ENCODE measurements at places on chromosomes 12 and 14.

DNA sequence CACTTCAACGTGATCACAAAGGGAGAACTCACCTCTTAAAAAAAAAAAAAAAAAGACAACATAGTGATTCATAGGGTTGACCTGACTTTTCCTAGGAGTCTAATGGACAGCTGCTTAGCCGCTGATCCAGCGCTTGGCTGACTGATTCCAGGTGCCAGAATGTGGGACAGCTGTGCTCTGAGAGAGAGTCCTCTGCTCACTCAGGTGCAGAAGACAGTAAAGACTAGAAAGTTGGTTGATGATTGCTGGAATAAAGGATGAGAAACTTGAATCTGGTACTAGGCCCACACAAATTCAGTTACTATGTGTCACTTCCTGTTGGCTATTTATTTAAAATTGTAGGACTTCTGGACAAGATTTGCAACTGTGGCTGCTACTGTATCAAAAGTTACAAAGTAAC, 229.4 kb downstream of the CHST11 start:
- DNase-seq = peak; percentile 24

GRCh38 chr14:51283402-51284085, 43.5 kb downstream of the TMX1 start:
- DNase-seq = peak; percentile 87

DNA sequence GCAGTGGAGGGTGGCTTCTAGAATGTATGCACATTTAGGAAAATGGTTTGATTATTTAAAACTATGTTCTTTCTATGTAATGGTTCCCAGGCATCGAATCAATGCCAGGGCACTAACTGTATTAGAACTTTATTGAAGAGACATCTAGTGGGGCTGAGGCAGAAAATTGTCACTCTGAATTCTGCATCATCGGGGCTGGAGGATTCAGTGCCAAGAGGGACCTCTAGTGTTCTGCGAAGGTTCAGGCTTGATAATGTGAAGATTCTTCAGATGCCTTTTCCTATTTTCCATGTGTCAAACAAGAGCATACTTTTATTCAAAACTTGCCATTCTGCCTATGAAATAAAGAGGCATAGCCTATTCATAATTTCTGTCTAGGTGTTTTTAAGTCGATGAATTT, 146.3 kb downstream of the CAND1 start:
- no peak for DNase-seq

DNA sequence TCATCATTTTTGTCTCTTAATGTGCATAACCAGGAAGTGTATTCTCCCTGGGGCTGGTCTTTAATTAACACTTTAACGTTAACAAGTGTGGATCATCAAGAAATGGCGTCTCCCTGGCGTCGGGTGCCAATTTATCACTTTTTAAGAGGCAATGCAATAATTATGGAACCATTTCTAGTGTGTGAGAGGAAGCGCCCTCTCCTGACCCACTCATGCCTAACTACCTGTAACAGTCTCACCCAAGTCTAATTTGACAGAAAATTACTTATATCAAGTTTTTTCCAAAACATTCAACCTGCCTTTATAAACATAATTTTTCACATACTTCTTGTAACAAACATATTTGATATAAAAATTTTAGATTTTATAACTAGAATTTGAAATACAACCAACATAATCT, 905.3 kb upstream of the MDGA2 start:
- DNase-seq = no peak

DNA sequence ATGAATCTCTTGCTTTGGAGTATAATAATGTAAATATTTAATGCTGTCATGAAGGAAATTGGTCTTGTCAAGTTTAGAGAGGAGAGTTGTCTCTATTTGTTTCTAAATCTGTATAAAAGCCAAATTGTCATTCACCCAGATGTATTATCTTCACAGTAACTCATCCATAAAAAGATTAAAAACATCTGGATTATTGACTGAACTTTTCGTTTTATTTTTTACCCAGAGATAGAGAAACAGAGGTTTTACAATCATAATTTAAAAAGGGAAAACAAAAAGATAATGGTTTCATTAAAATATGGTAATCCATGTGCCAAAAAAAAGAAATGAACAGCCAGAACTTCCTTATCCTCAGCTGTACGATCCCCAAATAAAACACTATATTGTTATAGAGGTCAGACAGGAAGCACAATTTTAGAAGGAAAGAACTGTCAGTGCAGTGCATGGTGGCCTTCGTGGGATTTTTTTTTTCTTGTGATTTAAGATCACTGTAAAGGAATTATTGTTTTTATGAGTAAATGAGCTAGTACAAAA, 125.9 kb downstream of the ACSS3 start:
- DNase-seq = no peak

DNA sequence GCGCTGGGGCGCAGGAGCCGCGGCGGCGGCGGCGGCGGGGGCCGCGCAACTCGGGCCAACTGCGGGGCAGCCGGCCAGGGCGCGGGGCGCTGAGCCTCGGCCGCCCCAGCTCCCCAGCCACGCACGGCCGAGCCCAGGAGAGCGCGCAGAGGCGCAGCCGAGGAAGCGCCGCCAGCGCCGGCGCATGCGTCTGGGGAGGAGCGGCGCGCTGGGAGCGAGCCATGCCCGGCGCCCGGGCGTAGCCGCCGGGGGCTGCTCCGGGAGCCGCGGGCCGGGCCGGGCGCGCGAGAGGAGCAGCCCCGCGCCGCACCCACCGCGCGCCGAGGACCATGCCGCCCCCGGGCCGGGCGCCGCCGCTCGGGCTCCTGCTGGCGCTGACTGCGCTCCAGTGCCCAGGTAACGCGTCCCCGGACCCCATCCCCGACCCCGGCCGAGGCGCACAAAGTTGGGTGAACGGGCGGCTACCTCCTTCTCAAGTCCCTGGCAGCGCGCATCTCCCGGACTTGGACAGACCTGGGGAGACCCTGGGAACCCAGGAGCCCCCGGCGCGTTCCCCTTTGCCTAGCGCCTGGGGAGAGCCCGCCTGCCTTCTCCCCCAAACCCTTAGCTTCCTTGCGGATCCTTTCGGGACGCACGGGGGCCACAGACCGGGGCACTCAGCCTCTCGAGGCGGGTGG, 121.4 kb downstream of the AACS start:
- no peak for DNase-seq

- no peak for DNase-seq
Observed at GRCh38 chr14:30607156-30607780, 14.9 kb upstream of the SCFD1 start.

GRCh38 chr12:11723993-11724392, 74.5 kb downstream of the ETV6 start:
- no peak for DNase-seq

- DNase-seq = no peak
Observed at GRCh38 chr14:76657404-76657803, 103.9 kb upstream of the VASH1 start.

DNA sequence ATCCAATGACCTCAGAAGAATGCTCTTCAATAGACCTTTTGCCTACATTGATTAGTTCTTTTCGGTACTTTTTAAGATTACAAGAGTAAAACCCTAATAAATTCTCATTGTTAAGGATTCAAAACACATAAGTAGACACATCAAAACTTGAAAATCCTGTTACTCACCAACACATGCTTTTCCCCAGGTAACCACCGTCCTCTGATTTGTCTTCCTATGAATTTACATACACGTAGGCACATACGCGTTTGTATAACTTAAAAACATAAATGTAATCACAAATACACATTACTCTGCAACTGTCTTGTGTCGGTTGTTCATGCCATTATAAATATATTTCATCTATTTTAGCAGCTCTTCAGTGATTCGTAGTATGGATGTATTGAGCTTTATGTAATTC, 910 bp upstream of the WASHC4 start:
- no peak for DNase-seq

DNA sequence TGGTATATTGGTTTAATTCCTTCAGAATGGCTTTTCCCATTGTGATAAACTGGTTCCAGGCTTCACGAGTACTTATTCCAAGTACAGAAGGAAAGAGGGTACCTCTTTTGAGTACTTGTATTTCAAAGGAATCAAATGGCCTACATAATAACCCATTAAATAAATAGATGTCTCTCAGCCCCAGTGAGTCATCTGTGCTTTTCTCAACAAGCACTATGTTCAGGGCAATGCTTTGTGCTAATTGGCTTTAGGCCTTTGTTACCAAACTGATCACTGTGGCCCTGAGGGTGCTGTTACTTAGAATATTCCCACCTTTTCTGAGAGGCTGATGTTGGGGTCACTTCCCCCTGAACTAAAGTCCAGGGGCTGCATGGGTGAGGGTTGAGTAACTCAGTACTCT, 107.1 kb downstream of the LRRK2 start:
- no peak for DNase-seq

GRCh38 chr12:123089631-123090353, 61.1 kb downstream of the PITPNM2 start:
- peak; percentile 96 for DNase-seq

- no peak for DNase-seq
Observed at GRCh38 chr12:8145754-8146441, 10.9 kb upstream of the ZNF705A start.

- no peak for DNase-seq
Observed at GRCh38 chr14:41298328-41298690, 308.4 kb upstream of the LRFN5 start.

DNA sequence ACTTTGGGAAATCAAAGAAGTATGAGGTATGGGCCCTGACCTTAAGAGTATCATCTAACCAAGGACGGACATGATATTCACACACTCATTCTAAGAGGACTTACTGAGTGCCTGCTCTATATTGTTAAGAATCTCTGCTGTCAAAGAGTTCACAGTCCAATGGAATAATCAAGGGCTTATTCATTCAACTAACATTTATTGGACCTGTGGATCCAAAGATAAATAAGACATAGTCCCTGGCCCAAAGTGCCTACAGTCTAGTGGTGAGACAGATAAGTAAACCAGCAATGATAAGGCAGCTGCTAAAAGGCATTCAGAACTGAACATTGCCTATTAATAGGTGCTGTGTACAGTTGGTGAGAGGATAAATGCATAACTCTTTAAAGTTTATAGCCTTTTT, 11.0 kb downstream of the WDR20 start:
- no peak for DNase-seq

- DNase-seq = no peak
Observed at GRCh38 chr12:1591034-1591433, 3.3 kb downstream of the FBXL14 start.

Measured in kidney capillary endothelial cell (primary cell).